ENCODE measurements at places on chromosomes 12 and 14.

GRCh38 chr12:484096-484495 lies 24.4 kb downstream of the B4GALNT3 start:
- no peak for DNase-seq

- no peak for DNase-seq
Observed at GRCh38 chr12:16246264-16246663, 31.2 kb downstream of the SLC15A5 start.

- no peak for DNase-seq
Observed at GRCh38 chr14:99531251-99532096, 50.3 kb downstream of the CCNK start.

- no peak for DNase-seq
Observed at GRCh38 chr12:25419595-25419994, 133.5 kb downstream of the LMNTD1 start.

DNA sequence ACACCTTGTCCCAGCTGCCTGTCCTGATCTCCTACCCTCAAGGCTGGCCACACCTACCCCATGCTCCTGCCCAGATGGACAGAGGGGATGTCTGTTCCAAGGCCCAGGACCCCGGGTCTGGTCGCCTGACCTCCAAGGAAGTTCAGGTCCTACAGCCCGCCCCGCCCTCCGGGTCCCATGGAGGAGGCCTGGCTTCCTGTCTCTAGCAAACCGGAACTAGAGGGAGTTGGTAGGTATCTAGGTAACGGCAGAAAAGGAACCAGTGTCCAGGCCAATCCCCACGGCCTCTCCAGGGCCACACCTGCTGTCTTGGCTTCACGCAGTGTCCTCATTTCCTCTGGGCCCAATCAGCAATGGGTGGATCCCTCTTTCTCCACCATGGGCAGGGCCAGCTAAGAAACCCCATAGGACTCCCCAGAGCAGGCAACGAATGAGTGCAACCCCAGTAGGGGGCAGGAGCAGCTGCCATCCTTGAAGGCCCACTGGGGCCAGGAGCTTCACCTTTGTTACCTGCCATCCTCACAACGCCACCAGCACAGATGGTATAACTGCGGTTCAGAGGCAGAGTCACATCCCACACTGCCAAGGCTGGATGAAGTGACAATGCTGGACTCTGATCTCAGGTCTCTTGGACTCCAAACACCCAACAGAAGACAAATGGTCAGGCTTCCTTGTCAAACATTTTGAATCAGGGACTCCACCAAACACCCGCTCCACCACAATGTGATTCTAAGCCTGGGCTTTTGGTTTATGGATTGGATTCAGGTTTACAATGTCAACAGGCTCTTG lies 25.1 kb upstream of the RPLP0 start:
- peak; percentile 63 for DNase-seq

- DNase-seq, result no peak
Observed at GRCh38 chr12:42267413-42268190, 29.6 kb upstream of the YAF2 start.

GRCh38 chr12:50187084-50187900 lies 20.1 kb upstream of the CERS5 start:
- DNase-seq, result peak; percentile 50

Measured in GM13977 (cell line).